Immature natural killer cell (primary cell): ENCODE measurements at places on chromosomes 3 and 15.

DNA sequence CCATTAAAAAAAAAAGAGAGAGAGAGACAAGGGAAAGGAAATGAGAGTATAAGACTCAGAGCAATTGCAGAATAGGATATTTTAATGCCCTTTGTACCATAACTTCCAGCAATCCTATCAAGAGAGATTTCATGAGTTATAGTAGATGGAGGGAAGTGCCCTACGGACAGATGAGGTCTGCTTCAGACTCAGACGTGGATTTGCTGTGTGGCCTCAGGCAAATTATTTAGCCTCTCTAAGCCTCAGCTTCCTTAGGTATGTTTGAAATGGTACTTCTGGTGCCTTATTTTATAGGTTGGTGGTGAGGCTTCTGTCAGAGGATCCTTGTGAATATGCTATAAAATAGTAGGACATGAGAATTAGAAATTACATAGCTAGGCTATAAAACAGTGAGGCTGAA lies 448.2 kb downstream of the EDEM1 start:
- DNase-seq = no peak
- H3K27ac ChIP-seq = no peak overlapping the region
- H3K27me3 ChIP-seq = peaks cover 2% of the 10 kb centered on the region
- no peaks in the 10 kb centered on the region for H3K36me3 ChIP-seq

DNA sequence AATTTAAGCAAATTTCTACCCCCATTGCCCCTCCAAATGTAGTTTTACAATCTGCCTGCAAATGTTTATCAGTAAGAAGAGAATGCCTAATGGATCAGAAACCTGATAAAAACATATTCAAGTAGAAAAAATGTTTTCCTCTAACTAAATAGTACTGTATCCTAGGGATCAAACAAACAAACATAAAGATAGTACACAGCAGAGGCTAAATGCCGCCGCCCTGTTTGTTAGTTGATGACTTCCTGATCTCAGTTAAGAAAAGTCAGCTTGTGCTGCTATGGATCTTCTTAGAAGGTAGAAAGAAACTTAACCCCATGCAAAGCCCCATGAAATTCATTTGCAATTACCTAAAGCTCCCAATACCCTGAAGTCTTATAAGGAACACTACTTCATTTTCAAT lies 387.3 kb upstream of the THBS1 start:
- H3K27ac ChIP-seq = no peak overlapping the region
- no peak for DNase-seq
- H3K4me1 ChIP-seq = no peaks in the 10 kb centered on the region
- H3K27me3 ChIP-seq = peaks cover 4% of the 10 kb centered on the region
- H3K36me3 ChIP-seq = no peaks in the 10 kb centered on the region
- no peak overlapping the region for H3K4me3 ChIP-seq

- H3K4me1 ChIP-seq = peaks cover 12% of the 10 kb centered on the region
- H3K36me3 ChIP-seq = no peaks in the 10 kb centered on the region
- H3K4me3 ChIP-seq = peak overlapping the region; percentile 61
- DNase-seq = peak; percentile 39
- peaks cover 3% of the 10 kb centered on the region for H3K27me3 ChIP-seq
Observed at GRCh38 chr15:31241888-31242522, 84.6 kb upstream of the KLF13 start.

GRCh38 chr15:33788906-33789540 lies 179.3 kb upstream of the CHRM5 start:
- H3K27ac ChIP-seq = no peak overlapping the region
- H3K4me3 ChIP-seq = no peak overlapping the region
- H3K27me3 ChIP-seq = peaks cover 3% of the 10 kb centered on the region
- no peaks in the 10 kb centered on the region for H3K4me1 ChIP-seq
- no peaks in the 10 kb centered on the region for H3K36me3 ChIP-seq

DNA sequence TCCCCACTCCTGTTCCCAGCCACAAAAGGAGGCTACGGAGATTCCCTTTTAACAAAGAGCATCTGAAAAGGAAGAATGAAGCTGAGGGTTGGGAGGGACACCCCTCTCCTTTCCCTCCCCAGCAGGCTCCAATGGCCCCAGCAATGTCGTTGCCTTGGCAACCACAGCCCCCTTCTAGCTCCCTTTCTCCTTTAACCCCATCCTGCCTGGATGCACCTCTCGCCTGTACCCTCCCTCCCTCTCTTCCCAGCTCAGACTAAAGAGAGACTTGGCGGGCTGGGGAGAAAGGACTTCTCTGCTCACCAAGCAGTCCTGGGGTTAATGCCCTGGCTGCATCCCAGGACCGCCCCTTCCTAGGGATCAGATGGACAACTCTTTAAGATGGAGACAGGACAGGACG lies 7.1 kb upstream of the RPL29 start:
- no peaks in the 10 kb centered on the region for H3K36me3 ChIP-seq
- H3K27ac ChIP-seq = no peak overlapping the region
- DNase-seq = no peak
- H3K27me3 ChIP-seq = peaks cover 4% of the 10 kb centered on the region

- no peaks in the 10 kb centered on the region for H3K4me1 ChIP-seq
- no peak for DNase-seq
- no peaks in the 10 kb centered on the region for H3K36me3 ChIP-seq
- H3K27ac ChIP-seq = no peak overlapping the region
Observed at GRCh38 chr3:146184241-146185015, 23.4 kb upstream of the PLOD2 start.

- DNase-seq = no peak
- no peaks in the 10 kb centered on the region for H3K4me1 ChIP-seq
- peaks cover 14% of the 10 kb centered on the region for H3K36me3 ChIP-seq
- H3K4me3 ChIP-seq = no peak overlapping the region
- peaks cover 1% of the 10 kb centered on the region for H3K27me3 ChIP-seq
Observed at GRCh38 chr3:128340904-128341555, 125.7 kb downstream of the DNAJB8 start.

DNA sequence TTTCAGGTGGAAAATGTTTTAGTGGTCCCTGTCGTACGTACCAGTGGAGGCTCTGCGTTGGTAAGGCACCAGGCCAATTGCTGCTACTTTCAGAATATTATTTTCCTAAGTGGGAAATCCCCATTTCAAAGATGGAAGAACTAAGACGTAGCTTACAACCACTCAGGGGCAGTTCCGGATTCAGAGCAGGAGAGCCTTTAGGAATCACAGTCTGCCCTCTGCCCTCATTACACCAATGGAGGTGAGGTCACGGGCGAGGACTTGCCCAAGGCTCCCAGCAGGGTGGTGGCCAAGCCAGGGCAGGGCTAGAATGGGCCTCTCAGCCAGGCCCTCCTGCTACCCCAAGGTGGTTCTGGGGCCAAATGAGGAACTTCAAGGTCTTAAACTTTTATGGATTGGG lies 72.6 kb downstream of the RASGRF1 start:
- peaks cover 1% of the 10 kb centered on the region for H3K27me3 ChIP-seq
- H3K36me3 ChIP-seq = no peaks in the 10 kb centered on the region
- no peak overlapping the region for H3K4me3 ChIP-seq
